ENCODE measurements at places on chromosomes 3 and 15.

GRCh38 chr3:29481249-29481648 lies 200.4 kb downstream of the RBMS3 start:
- no peak for DNase-seq

DNA sequence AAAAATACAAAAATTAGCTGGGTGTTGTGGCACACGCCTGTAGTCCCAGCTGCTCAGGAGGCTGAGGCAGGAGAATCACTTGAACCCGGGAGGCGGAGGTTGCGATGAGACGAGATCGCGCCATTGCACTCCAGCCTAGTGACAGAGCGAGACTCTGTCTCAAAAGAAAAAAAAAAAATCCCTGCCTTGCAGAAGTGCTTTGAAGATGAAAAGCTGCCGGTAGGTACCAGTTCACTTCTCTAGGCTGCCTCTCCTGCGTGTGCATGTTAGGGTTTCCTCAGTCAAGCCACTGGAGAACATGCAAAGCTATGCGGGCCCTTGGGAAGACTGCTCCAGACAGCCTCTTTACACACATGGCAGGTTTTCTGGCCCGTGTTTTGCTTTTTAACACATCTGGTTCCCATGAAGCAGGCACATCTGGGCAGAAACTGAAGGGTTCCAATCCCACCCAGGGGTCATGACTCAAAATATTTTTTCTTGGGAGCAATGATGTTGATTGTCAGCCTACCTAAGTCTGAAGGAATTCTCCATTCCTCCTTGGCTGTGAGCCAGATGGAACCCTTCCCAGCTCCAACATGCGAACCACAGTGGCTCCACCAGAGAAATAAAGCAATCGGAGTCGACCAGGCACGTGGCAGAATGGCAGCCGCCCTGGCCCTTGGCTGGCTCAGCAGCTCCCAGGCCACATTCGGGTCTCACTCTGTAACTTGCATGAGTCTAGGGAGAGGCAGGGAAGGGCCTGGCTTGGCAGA lies 29.6 kb downstream of the MGLL start:
- no peak for DNase-seq

DNA sequence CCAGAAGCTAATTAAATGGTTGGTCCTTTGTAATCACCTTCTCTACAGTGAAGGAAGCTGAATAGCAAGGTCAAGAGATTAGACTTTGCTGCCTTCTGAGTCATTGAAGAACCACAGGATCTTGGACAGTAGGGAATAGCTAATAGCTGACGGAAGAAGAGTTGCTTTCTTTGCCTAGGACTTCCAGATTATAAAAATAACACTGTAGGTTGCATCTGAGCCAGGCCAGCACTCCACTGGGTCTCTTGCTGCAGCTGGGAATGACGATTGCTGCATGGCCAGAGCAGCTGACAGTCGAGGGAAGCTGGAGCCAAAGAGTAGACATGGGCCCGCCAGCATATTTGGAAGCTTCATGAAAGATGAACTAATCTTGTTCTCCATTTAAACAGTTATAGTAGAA lies 81.5 kb upstream of the KCNMB2 start:
- no peak for DNase-seq

DNA sequence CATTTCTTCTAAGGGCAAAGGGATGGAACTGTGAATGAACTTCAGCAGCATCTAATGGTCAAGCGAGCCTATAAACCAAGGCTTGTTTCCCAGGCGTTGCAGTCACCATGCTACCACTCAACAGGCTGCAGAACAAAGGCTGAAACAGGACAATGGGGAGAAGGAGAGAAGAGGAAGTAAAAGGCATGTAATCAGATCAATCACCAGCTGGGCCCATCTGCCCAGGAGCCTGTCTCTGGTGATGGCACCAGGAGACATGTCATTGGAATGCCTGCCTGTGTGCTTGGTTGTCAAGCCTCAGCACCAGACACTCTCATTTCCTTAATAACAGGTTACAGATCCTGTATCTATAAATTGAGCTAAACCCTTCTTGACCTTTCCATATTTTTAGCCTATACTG lies 81.7 kb upstream of the UMPS start:
- no peak for DNase-seq

DNA sequence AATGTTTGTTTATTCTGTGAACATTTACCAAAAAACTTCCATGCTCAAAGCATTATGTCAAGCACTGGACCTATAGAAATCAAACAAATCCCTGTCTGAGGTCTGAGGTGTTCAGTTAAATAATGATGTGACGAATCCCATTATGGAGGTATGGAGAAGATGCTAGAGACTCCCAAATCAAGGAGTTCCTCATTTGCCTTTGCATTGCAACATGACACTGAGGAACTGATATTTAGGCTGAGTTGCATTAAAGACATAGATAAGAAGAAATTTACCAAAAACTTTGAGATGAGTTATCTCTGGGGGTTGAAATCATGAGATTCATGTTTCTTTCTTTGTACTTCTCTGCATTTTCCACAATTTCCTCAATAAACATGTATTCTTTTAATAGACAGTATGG lies 16.0 kb downstream of the CD200 start:
- DNase-seq = no peak

DNA sequence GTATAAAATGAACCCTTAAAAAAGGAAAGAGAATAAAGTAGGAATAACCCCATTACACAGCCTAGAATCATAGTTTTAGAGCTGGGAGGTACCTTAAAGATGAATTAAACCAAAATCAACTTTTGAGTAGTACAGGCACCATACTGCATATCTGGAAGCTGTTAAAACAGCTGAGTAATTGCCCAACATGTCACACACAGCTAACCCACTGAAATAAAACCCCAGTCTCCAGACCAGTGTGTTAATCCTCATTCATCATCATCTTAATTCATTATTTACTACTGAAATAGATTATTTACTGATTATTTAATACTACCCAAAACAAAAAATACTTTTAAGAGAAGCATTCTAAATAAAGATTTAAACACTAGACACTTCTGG lies 52.8 kb downstream of the GPR160 start:
- DNase-seq = no peak

DNA sequence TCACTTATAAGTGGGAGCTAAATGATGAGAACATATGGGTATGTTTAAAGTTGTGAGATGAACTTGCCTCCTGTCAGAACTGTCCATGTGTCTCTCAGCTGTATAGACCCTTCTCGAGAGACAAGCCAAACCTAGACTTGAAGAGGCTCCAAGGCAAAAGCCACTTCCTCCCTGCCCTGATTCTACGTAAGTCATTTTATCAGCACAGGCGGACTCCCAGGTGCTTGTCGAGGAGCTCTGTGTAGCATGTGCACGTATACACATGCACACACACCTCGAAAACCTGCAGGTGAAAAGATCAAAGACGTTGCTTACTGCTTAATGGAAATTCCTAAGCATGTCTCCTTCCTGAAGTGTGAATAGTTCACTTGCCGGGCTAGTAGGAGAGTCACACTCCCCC lies 5.6 kb upstream of the CLEC3B start:
- DNase-seq = no peak

- no peak for DNase-seq
These were observed 158.9 kb downstream of the ISL2 start for GRCh38 chr15:76495487-76495886.

GRCh38 chr3:62248734-62249483 lies 124.4 kb downstream of the FEZF2 start:
- DNase-seq = no peak

DNA sequence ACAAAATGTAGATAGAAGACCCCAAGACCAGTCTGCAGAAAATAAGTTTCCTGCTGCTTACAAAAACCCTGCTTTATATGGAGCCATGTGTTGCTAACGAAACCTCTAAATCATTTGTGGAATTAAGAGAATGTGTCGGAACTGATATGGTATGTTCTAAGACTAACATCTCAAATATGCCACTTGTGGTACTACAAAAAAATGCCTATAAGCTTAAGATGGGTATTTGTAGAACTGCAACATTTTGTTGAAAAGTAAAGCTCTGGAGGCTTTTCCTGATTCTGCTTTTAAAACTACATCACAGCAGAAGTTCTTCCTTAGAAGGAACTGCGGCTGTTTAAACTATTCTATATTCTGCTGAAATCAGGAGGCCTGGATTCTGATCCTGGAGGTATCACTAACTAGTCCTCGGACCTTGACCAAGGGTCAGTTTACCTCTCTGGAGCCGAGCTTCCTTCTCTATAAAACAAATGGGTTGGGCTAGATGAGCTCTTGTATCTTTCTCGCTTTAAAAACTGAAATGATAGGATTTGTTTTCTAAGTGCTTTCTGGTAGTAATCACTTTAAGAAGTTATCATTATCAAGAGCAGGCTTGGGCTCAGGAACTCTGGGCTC lies 74.9 kb downstream of the RAD18 start:
- no peak for DNase-seq

GRCh38 chr15:100229181-100230163 lies 112.3 kb downstream of the ADAMTS17 start:
- DNase-seq = no peak

GRCh38 chr15:47410247-47410646 lies 307.1 kb upstream of the SEMA6D start:
- DNase-seq = no peak

GRCh38 chr3:148074946-148075345 lies 622.8 kb upstream of the AGTR1 start:
- DNase-seq = no peak

DNA sequence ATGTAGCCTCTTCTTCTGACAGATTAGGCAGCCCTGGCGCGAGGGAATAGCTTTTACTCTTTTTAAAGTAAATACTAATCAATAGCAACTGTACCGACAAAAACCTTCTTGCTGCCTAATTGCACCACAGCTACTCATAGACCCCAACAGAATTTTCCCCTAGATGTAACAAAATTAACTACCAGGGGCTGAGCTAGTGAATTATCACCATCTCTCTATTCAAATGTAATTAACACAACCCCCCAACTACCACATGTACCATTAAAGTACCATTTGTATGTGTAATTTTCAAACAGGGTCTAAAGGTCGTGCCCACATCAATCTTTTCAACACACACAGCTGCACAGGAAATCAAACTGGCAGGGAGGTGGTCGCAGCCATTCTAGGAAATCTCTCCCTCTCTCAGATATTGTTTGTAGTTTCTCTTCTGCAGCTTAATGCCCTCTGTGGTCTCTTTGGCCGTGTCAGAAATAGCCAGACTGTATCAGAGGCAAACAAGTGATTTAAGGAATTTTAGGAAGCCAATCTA lies 322.9 kb downstream of the RORA start:
- no peak for DNase-seq

- peak; percentile 3 for DNase-seq
These were observed 461 bp downstream of the PCYT1A start for GRCh38 chr3:196287090-196287439.
